ENCODE measurements at places on chromosomes 3 and 15. TPM values are rescaled to one million over a fixed set of nuclear protein-coding genes. Genes with fewer than 3 reads are reported as not detected.

ACAN gene
- not detected for polyA plus RNA-seq

TAGLN3 gene
- not detected for polyA plus RNA-seq

CCR2 gene
- polyA plus RNA-seq, result 0.23 TPM

ZMYND10 gene
- polyA plus RNA-seq, result 2.4 TPM

CYP1A2 gene
- not detected for polyA plus RNA-seq

SACM1L gene
- 20.7 TPM for polyA plus RNA-seq

TRIM71 gene
- not detected for polyA plus RNA-seq

LRTM1 gene
- not detected for polyA plus RNA-seq

CADPS gene
- polyA plus RNA-seq, result 0.27 TPM

DNA sequence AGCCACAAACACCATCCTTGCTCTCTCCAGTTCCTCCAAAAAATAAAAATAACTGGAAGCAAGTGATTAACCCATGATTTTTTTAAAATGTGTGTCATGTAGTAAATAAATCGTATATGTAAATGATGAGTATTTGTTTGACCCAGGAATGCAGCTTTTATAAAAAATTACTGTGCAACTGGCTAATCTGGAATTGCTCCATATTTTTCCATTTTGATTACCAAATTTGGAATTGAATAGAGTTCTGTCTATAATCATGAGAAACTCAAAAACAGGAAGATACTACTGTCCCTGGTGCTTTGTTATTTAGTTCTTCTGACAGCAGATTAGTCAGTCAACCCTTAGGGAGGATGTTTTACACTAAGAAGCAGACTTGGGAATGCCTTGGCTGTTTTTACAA, 116.2 kb downstream of the CCNL1 start:
- peaks cover 4% of the 10 kb centered on the region for H3K4me1 ChIP-seq
- DNase-seq, result no peak
- H3K36me3 ChIP-seq, result no peaks in the 10 kb centered on the region

DNA sequence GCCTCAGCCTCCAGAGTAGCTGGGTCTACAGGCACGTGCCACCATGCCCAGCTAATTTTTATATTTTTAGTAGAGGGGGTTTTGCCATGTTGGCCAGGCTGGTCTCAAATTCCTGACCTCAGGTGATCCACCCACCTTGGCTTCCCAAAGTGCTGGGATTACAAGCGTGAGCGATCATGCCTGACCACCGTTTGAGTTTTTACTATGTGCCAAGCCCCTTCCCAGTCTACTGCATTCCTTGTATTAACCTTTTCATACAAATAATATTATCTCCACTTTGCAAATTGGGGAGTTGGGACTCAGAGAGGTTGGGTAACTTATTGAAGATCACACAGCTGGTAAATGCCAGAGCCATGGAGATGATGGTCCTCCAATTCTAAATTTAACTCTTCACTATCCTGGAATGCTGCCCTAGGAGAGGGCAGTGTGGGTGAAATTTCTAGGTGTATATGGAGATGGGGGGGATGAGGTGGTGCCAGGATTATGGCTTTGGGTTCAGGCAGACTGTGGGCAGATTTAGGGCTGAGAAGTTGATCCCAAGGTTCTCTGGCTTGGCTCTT, 1.0 kb upstream of the PXK start:
- no peaks in the 10 kb centered on the region for H3K27me3 ChIP-seq
- no peak overlapping the region for H3K4me3 ChIP-seq
- H3K4me1 ChIP-seq, result peaks cover 31% of the 10 kb centered on the region
- H3K36me3 ChIP-seq, result no peaks in the 10 kb centered on the region
- no peak for DNase-seq

DNA sequence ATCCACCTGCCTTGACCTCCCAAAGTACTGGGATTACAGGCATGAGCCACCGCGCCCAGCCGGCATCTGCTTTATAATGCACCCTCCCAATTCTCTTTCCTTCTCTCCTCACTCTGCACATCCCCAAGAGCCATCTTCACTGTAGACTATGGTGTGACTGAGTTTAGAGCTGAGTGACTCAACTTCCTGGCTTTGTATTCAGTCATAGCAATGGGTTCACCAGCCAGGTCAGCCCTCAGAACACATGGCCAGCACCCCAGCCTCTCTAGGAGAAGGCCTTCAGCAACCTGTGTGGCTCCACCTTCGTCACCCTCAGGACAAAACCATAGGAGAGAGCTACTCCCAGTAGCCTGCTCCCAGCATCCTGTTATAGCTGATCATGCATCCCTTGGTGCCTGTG, 33.0 kb downstream of the ARID3B start:
- H3K36me3 ChIP-seq, result peaks cover 29% of the 10 kb centered on the region
- no peaks in the 10 kb centered on the region for H3K27me3 ChIP-seq
- H3K4me1 ChIP-seq, result no peaks in the 10 kb centered on the region
- no peak for DNase-seq
- H3K27ac ChIP-seq, result no peak overlapping the region

GRCh38 chr15:32879980-32880379, 162.2 kb downstream of the GREM1 start:
- no peak overlapping the region for H3K27ac ChIP-seq
- H3K36me3 ChIP-seq, result no peaks in the 10 kb centered on the region
- no peak for DNase-seq
- H3K4me1 ChIP-seq, result no peaks in the 10 kb centered on the region
- H3K4me3 ChIP-seq, result no peak overlapping the region
- no peaks in the 10 kb centered on the region for H3K27me3 ChIP-seq

DNA sequence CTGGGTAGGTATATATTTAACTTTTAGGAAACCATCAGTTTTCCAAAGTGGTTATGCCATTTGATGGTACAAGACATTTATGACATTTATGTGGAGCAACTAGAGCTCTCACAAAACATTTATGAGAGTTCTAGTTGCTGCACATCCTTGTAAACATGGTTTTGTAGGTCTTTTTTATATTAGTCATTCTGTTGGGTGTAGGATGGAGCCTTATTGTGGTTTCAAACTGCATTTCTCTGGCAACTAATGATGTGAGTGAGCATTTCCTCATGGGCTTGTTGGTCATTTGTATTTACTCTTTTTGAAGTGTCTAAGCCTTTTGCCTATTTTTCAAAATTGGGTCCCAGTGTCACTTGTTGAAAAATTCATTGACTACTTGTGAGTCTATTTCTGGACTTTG, 45.7 kb upstream of the MGLL start:
- no peaks in the 10 kb centered on the region for H3K4me1 ChIP-seq
- H3K27me3 ChIP-seq, result no peaks in the 10 kb centered on the region
- no peak overlapping the region for H3K4me3 ChIP-seq
- DNase-seq, result no peak

DNA sequence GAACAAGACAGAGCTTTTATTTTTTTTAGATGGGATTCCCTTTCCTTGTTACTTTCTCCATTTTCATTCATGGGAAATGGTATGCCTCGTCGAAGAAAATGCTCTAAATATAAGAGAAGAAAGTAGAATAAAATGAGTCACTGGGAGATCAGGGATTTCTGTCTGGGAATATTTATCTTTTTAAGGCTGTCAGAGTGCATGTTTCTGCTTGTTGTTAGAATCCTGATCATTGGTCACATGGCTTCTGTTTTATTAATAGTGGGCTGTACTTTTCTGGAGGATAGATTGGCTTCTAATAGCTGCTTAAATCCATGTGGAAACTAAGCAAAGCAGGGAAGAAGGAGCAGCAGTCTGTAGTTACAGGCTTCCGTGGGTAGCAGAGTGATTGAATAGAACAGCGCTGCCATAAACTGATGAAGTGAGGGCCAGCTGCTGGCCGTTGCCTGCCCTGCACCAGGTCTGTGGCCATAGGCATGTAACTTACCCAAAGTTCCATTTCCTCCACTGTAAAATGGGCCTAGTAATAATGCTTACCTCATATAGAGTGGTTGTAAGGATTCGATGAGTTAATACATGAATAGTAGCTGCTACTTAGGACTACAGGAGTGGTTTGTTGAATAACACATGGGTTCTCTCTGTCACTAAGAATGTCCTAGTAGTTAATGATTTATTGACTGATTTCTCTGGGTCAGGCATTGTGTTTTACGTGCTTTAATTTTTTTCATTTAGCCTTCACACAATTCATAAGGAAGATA, 289.9 kb downstream of the SATB1 start:
- no peak overlapping the region for H3K27ac ChIP-seq
- H3K4me1 ChIP-seq, result no peaks in the 10 kb centered on the region
- no peaks in the 10 kb centered on the region for H3K36me3 ChIP-seq
- H3K4me3 ChIP-seq, result no peak overlapping the region
- H3K27me3 ChIP-seq, result no peaks in the 10 kb centered on the region
- DNase-seq, result no peak

- no peaks in the 10 kb centered on the region for H3K36me3 ChIP-seq
- H3K4me1 ChIP-seq, result no peaks in the 10 kb centered on the region
- no peak overlapping the region for H3K27ac ChIP-seq
- H3K27me3 ChIP-seq, result no peaks in the 10 kb centered on the region
- no peak overlapping the region for H3K4me3 ChIP-seq
- no peak for DNase-seq
Observed at GRCh38 chr3:138019281-138020069, 9.5 kb downstream of the CLDN18 start.

DNA sequence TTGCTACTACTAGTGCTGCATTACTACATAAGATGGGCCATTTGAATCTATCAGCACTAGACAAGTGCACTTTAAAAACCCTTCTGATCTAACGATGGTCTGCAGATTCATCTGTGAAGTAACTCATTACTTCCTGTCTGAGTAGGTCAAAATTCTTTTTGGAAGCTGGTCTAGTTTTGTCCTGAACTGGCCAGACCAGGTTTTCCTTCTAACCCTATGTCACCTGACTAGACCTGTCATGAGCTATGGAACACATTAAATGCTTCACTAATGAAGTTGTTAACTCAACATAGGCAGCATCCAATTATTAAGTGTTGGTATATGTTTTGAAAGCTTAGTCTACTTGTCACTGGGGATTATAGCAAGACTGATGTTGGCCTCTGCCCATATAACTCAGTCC, 10.1 kb upstream of the RBM5 start:
- no peak for DNase-seq
- no peak overlapping the region for H3K4me3 ChIP-seq
- H3K27ac ChIP-seq, result peak overlapping the region; percentile 65
- H3K27me3 ChIP-seq, result no peaks in the 10 kb centered on the region
- peaks cover 35% of the 10 kb centered on the region for H3K4me1 ChIP-seq
- peaks cover 2% of the 10 kb centered on the region for H3K36me3 ChIP-seq

- H3K4me3 ChIP-seq, result no peak overlapping the region
- H3K27ac ChIP-seq, result no peak overlapping the region
- no peak for DNase-seq
- H3K27me3 ChIP-seq, result peaks cover 5% of the 10 kb centered on the region
- no peaks in the 10 kb centered on the region for H3K36me3 ChIP-seq
Observed at GRCh38 chr15:57696146-57696545, 10.4 kb upstream of the POLR2M start.

- H3K27me3 ChIP-seq, result no peaks in the 10 kb centered on the region
- peaks cover 77% of the 10 kb centered on the region for H3K4me1 ChIP-seq
- peak overlapping the region; percentile 83 for H3K27ac ChIP-seq
- DNase-seq, result no peak
- H3K4me3 ChIP-seq, result peak overlapping the region; percentile 76
Observed at GRCh38 chr3:71063773-71064290, 519.7 kb downstream of the FOXP1 start.

DNA sequence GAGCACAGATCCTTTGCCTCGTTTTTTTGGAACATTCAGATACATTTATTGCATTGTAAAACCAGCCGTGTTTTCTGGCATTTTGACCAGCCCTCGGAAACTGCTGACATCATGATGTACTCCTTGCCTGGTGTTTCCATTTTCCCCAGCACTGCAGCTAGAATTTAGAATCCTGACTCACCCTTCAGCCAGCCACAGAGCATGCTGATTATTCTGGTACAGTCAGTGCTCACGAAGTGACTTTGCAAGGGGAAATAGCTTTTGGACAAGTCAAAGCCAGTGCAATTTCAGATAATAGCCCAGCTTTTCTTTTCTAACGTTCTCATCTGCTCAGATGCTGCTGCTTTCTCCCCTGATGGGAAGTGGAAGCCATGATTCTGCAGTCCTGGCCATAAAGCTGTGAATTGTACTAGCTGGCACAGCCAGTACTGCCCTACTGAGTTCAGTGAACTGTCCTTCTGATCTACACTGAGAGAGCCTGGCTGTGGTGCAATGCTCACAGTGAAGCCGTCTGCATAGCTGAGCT, 12.1 kb upstream of the CNBP start:
- no peak overlapping the region for H3K27ac ChIP-seq
- H3K27me3 ChIP-seq, result no peaks in the 10 kb centered on the region
- no peak overlapping the region for H3K4me3 ChIP-seq
- no peak for DNase-seq
- no peaks in the 10 kb centered on the region for H3K36me3 ChIP-seq
- peaks cover 13% of the 10 kb centered on the region for H3K4me1 ChIP-seq

GRCh38 chr3:104359546-104359945, 1007.2 kb upstream of the ALCAM start:
- H3K27ac ChIP-seq, result no peak overlapping the region
- H3K27me3 ChIP-seq, result no peaks in the 10 kb centered on the region
- H3K4me3 ChIP-seq, result no peak overlapping the region
- H3K36me3 ChIP-seq, result no peaks in the 10 kb centered on the region

DNA sequence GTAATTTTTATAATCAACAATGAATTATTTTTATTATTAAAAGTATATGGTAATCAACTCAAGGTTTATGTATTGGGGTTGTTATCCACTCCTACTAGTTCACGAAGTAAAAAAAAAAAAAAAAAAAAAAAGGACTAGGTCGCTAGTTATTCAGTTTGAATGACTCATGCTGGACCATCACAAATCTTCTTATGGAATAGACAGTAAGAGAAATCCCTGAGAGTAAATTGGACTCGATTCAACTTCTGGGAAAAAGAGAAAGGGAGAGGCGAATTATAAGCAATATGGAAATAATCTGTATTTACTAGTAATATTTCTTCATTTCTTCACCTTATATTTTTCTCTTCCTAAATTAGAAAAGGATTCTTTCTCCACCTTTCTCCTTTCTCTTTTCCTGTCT, 2.0 kb downstream of the MYEF2 start:
- no peaks in the 10 kb centered on the region for H3K36me3 ChIP-seq
- no peak overlapping the region for H3K4me3 ChIP-seq
- H3K4me1 ChIP-seq, result peaks cover 11% of the 10 kb centered on the region
